Bronchial smooth muscle cell (primary cell): ENCODE measurements at places on chromosomes 1 and 21. TPM values are rescaled to one million over a fixed set of nuclear protein-coding genes. Genes with fewer than 3 reads are reported as not detected.

Gene SLC1A7
- 0.94 and 2.4 TPM in 2 replicates for total RNA-seq

Gene C1QA
- total RNA-seq = not detected in 2 replicates

Gene ROR1
- total RNA-seq = 5.2 and 6.9 TPM in 2 replicates

Gene UTP11
- total RNA-seq = 16.5 and 25.5 TPM in 2 replicates

Gene TTC24
- not detected in 2 replicates for total RNA-seq
